Activated CD8-positive, alpha-beta memory T cell treated with anti-CD3 and anti-CD28 coated beads, Interleukin-2, amount 50 U/mL, for 4 hours (primary cell): ENCODE measurements at places on chromosomes 7 and 10.

- DNase-seq, result peak; percentile 35
These were observed 169.3 kb upstream of the AKR1E2 start for GRCh38 chr10:4656576-4657194.

- no peak for DNase-seq
These were observed 97.2 kb upstream of the DKK1 start for GRCh38 chr10:52216852-52217251.

DNA sequence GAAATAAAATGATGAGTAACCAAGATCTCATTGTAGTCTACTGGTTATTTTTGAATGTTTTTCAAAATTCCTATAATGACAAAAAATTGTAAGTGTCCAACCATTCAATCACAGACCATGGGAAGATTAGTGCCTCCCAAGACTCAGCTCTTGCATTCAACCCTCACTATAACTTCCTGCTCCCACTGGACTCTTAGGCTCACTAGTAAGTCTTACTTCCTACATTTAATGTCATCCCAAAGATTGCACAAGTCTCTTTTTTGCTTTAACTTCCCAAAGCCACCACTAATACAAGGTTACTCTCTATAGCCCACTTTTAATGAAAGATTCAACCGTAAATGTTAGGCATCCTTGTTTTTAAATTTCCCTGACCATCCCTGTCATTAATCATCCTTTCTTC, 111.9 kb upstream of the NRBF2 start:
- DNase-seq, result no peak

DNA sequence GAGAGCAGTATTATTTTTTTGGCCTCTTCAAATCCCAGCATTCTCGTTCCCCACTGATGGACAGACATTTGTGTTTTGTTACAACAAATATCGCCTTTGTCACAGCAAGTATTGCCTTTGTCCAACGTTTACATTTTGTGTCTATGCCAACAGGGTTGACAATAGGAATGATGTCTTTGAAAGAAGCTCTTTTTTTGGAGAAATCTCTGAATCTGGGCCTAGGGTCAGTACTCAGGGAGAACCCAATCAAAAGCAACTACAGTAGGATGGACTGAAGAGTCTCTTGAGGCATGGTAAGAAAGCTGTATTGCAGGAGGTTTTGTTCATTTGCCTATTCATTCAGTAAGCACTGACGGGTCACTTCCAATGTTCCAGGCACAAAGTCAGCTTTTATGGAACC, 57.7 kb upstream of the KLF14 start:
- no peak for DNase-seq

DNA sequence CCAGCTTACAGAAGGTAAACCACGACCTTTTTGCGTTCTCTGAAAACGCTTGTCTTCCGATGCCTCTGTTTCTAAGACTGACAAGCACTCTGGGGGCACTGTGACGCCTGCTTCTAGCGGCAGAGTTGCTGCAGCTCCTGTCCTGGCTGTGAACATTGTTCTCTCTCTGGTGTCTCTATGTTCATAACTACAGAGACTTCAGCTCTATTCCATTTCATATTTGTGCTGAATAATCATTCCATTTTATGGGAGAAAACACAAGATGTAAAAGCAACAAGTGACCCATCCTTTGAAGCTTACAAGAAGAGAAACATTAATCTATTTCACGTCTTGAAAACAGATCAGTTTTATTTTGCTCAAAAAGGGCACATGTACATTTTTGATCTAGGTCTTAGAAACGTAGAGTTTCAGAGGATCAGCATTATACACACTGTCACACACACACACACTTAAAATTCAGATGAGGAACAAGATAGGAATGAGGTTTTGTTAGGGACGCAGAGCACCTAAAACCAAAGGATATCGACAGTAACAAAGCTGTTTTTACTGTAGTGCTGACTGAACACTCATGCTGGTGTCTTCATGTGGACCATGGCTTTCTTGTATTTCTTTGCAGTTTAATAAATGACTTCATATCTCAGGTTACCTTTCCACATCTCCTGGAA, 3.0 kb downstream of the IKZF1 start:
- peak; percentile 70 for DNase-seq

GRCh38 chr7:133829336-133829897, 297.7 kb upstream of the LRGUK start:
- no peak for DNase-seq

DNA sequence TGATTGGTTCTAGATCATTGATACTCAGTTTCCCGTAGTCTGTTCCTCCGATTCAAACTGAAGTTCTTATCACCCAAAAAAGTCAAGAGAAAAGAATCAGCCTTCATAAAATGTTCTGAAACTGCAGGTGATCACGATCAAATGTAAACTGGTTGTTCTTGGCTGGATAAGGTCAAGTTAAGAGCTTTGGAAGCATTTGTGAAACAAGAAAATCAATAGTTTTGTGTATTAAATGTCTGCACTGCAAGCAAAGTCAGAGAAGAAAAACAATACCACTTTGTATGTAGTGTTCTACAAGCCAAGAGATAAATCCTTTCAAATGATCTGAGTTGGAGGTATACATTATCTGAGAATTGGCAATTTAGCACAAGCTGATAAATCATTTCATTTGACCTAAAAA, 710.3 kb downstream of the SORCS1 start:
- DNase-seq, result no peak

- DNase-seq, result no peak
These were observed 163.7 kb downstream of the DIP2C start for GRCh38 chr10:525565-526315.

DNA sequence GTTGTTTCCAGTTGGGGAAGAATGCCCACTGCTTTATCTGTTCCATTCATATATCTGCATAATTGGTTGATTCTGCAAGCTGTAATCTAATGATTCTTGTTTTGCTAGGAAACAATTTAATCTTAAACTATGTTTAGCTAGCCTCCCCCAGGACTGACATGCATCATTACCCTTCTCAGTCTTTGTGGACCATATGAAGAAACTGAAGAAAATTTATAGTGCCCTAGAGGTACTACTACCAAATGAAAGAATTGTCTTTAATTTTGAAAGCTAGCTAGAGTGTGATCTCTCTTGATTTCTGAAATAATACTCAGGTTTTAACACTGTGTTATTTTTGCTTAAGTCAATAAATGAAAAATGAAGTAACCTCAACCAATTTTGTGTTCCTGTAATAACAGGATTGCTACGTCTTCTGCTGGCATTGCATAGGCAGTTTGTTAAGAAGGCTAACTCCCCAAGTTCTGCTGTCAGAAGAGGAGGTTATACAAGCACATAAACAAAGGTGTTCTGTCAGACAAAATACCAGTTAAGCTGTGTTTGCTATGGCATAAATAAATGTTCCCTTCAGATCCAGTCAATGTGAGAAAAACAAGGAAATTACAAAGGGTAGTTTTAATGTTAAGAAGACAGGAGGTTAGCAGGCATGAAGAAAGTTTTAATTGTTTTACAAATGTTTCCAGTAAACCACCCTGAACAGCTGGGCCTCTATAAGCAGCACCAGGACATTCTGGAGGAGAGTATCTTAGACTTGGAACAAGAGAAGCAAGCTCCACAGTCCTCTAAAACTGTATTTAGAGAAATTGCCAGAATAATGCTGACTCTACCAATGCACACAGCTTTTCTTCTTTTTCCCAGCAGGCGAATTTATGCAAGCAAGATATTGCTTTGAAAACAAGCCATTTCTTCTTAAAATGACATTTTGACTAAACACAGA, 90.3 kb upstream of the CTTNBP2 start:
- no peak for DNase-seq

DNA sequence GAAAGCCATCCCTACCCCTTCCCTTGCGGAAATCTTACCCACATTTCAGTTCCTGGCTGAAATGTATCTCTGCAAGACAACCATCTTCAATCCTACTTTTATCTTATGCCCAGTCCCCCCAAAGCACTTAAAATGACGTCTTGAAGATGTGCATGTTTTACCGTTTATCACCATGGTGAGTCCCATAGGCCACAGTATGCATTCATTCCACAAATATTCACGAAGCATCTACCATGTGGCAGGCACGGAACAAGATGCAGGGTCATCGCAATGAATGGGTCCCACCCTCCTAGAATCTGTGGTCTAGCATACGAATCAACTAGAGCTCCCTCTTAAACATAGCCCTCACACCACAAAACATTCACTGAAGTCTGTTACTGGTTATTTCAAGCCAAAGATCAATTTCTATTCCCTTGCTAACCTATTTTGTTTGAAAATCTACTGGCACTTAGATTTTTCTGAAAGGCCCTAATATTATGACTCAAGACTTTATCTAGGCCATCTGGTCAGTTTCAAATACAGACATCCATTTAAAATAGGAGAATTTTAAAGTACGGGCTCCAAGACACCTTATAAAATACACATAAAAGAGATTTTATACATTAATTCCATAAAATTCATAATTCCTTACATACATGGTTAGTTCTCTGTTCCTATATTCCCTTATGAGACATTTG, 99.4 kb downstream of the PARD3 start:
- DNase-seq, result no peak

- DNase-seq, result no peak
These were observed 561.6 kb downstream of the TCERG1L start for GRCh38 chr10:130749911-130750310.

DNA sequence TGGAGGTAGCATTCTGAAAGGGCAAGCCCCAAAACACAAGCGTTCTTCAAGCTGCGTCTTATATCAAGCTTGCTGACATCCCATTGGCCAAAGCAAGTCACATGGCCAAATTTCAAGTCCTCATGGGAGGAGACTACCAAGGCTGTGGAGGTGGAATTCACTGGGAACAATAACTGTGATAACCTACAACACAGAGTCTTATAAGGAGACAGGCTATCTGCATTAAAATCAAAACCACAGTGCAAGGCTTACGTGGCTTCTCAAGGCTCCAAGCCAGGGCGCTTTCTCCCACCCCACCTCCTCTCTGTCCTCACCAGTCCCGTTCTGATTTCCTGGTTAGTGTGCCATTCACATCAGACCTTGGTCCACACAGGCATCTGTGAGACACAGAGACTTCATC, 39.4 kb downstream of the ADRB1 start:
- DNase-seq, result no peak

DNA sequence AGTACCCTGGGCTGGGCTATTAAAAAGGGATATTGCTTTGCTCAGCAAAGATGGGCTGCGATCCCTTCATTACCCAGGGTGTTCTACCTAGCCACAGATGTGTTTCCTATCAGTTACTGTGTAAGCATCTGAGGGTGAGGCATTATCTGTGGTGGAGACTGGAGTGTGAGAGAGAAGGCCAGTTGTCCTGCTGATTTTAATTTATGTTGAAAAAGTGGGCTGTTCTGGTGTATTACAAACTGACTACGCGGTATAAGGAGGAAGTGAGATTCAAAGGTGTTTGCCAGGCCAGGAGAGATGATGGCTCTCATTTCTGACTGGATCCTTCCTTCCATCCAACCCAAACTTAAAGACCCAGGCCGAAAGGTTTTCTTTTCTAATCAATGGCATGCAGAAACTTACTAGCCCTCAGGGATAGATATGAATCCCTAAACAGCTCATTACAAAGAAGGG, 7.6 kb downstream of the TCF7L2 start:
- no peak for DNase-seq

GRCh38 chr10:69645296-69646184, 15.5 kb downstream of the FAM241B start:
- no peak for DNase-seq

- no peak for DNase-seq
These were observed 17.5 kb upstream of the OTUD1 start for GRCh38 chr10:23421397-23421796.

- DNase-seq, result no peak
These were observed 1.4 kb upstream of the ELMO1 start for GRCh38 chr7:37450035-37450434.

- peak; percentile 67 for DNase-seq
These were observed 31.6 kb upstream of the LEP start for GRCh38 chr7:128209229-128210035.

- DNase-seq, result peak; percentile 16
These were observed 92.4 kb downstream of the KIF20B start for GRCh38 chr10:89793649-89794254.

DNA sequence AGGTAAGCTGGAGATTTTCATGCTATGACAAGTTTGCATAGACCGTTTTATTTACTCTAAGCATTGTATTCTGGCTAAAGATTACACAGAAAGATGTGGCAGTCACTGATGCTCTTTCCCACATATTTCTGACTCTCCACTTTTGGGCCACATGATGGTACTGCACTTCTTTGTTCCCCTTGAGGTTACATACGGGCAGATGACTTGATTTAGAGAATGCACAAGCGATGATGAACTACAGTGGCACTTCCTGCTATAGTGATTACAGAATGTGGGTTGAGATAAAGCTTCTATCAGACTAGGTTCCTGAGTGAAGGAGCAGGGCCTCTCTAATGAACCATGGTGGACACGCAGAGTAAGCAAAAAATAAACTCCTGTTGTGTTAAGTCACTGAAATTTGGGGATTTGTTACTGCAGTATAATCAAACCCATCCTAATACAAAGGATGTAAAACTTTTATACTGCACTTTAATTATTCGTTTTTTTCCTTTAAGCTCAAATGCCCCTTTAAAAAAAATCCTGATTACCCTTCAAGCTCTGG, 177.9 kb downstream of the TAX1BP1 start:
- no peak for DNase-seq

DNA sequence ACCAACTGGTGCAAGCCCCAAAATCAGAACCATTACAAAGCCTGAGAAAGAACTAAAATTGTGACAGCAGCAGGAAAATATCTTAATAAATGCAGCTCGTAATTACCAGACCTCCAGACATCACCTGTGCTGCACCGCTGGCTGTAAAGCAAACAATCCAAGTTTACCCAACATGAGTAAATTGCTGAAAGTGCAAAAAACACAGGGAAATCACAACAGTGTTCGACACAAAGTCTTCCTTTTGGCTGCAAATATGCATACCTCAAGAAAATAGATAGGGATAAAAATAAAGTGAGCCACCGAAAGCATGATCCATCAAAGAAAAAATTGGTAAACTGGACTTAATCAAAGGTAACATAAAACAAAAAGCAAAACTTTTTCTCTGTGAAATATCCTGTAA, 101.7 kb downstream of the SLC16A9 start:
- DNase-seq, result no peak

DNA sequence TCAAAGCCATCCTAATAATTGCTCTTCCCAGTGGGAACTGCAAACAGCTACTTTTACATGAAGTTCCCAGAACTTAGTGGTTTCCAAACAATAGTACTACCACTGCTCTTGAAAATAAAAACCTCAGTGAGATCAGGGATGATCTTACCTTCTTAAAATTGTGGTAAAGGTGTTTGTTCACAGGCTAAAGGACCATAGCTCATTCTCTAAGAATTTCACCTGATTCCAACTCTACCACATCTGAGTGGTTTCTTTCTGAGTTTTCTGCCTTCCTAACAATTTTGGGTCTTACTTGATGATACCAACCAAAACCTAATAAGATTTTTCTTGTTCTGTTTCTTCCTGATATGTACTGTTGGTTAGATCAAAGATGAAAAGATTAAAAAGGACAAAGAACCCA, 45.6 kb upstream of the AGBL3 start:
- no peak for DNase-seq
